ENCODE measurements at places on chromosomes 7 and 10.
A peak's percentile ranks its signal among the peaks of the same experiment; 100 is the strongest.

DNA sequence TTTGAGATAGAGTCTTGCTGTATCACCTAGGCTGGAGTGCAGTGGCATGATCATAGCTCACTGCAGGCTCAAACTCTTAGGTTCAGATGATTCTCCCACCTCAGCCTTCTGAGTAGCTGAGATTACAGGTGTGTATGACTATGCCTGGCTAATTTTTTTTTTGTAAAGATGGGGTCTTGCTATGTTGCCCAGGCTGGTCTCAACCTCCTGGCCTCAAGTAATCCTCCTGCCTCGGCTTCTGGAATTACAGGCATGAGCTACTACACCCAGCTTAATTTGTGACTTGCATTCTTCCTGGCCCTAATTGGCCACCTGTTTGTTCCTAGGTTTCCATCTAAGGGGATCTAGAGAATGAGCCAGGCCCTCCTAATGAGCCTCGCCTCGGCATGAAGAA lies 9.3 kb downstream of the ARHGAP22 start:
- DNase-seq: no peak

GRCh38 chr7:74253835-74254128 lies 417 bp downstream of the RFC2 start:
- no peak for DNase-seq

- no peak for DNase-seq
Observed at GRCh38 chr10:1157615-1157933, 101.4 kb downstream of the WDR37 start.

- no peak for DNase-seq
Observed at GRCh38 chr10:100576282-100576635, 40.5 kb downstream of the HIF1AN start.

GRCh38 chr10:1209355-1209979 lies 153.3 kb downstream of the WDR37 start:
- DNase-seq: no peak

- DNase-seq: no peak
Observed at GRCh38 chr7:26055241-26055640, 96.8 kb upstream of the NFE2L3 start.

GRCh38 chr10:116237260-116237659 lies 35.7 kb downstream of the GFRA1 start:
- peak; percentile 18 for DNase-seq

GRCh38 chr10:59143544-59143943 lies 32.9 kb upstream of the PHYHIPL start:
- DNase-seq: no peak

DNA sequence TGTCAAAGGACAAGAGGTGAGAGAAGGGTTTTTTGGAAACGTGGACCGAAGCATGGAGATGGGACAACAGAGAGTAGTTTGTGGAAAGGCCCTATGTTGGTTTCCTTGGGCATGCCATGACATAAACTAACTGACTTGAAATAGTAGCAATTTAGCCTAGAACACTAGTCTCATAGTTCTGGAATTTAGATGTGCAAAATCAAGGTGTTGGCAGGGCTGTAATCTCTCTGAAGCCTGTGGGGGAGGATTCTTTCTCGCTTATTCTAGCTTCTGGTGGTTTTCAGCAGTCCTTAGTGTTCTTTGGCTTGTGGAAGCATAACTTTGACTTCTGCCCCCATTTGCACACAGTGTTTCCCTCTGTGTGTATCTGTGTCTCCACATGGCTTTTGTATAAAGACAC lies 283.4 kb downstream of the GFRA1 start:
- no peak for DNase-seq

GRCh38 chr10:27490807-27491206 lies 13.3 kb upstream of the RAB18 start:
- no peak for DNase-seq

- DNase-seq: no peak
Observed at GRCh38 chr10:58994226-58995057, 182.0 kb upstream of the PHYHIPL start.

DNA sequence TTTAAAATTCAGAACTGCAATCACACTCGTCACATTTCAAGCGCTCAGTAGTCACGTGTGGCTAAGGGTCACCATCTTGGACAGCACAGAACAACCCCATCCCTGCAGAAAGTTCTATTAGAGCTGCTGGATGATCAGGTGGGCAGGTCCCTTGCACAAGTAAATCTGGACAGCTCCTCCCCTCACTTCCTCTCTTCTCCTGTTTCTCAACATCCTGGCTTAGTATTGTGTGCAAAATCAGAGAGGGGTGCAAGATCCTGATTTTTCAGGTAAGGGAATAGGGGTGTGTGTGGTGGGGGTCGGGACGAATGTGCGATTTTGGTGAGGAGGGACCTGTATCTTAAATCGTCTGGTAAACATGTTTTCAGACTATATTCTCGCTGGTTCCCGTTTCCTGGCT lies at the start of gene GIMAP4:
Gene GIMAP4 (plus strand): TSS at position 222 of the 400 bp plus-strand sequence. CDS start 2,512 bp downstream, outside the sequence.
- no peak for DNase-seq

GRCh38 chr7:56007891-56008290 lies 43.4 kb downstream of the PSPH start:
- DNase-seq: no peak

DNA sequence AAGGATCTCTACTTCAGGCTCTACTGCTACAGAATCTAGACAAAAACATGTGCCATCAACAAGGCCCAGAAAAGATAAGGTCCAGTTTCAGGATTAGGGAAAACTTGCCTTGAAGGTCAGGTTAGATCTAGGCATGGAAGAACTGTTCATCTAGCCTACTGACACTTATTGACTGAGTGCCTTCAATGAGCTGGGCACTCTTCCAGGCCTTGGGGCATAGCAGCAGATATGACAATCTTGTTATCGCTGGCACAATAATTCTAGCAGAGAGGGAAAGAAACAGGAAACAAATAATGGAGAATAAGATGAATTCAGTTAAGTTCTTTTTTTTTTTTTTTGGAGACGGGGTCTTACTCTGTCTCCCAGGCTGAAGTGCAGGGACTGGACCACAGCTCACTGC lies 71.6 kb downstream of the ADCYAP1R1 start:
- DNase-seq: no peak

DNA sequence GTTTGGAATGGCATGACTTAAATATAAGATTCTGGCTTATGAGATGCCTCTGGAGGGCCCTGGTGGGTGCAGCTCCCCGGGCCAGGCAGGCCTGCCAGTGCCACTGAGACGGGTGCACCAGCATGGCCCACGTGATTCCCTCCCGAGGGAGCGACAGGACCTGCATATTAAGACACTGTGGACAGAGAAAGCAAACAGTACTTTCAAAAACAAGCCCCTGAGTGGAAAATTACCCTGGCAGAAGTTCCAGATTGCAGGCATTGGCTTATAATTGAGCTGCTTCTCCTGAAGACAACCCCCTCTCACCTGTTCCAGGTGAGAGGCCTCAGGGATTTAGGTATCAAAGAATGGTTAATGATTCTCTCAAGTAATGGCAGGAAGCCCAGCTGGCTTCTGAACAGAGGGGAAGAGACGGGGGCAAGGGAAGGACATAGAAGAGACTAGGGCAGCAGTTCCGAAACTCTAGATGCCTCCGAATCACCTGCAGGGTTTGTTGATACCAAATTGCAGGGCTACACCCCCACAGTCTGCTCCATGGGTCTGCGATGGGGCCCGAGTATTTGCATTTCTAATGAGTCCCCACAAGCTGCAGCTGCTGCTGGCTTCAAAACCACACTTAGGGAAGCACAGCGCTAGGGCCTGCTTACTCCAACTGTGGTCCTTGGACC lies 66.0 kb upstream of the DOCK1 start:
- peak; percentile 78 for DNase-seq

DNA sequence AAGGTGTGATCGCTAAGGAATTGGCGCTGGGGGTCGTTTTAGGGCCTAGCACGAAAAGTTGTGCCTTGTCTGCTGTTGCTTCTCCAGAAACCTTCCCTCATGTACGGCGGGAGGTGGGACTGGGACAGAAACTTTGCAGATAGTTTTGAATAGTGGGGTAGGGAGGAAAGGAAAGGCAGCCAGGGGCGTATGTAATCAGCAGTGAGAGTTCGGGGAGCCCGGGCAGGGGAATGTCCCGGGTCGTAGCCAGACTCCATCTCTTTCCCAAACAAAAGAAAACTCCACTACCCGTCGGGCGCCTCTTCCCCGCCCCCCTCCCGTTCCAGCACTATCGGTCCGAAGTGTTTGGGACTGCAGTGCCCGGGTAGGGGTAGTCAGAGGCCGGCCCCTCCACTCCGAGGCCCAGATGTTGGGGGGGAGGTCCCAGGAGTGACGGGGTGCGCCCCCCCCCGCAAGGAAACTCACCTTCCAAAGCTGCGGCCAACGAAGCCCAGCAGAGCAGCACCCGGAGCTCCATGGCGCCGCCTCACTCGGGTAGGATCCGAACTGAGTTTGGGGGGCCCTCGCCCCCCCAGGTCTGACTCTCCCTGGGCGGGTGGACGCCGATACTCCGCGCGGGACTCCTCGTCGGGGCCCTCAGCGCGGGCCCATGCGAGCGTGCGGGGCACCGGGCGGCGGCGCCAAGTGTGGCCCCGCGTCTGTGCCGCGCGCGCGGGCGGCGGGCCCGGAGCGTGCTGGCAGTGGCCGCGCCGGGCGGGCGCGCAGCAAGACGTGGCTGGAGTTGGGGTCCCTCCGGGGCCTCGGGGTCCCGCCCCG lies 601 bp downstream of the EPHB4 start:
- DNase-seq: peak; percentile 49

DNA sequence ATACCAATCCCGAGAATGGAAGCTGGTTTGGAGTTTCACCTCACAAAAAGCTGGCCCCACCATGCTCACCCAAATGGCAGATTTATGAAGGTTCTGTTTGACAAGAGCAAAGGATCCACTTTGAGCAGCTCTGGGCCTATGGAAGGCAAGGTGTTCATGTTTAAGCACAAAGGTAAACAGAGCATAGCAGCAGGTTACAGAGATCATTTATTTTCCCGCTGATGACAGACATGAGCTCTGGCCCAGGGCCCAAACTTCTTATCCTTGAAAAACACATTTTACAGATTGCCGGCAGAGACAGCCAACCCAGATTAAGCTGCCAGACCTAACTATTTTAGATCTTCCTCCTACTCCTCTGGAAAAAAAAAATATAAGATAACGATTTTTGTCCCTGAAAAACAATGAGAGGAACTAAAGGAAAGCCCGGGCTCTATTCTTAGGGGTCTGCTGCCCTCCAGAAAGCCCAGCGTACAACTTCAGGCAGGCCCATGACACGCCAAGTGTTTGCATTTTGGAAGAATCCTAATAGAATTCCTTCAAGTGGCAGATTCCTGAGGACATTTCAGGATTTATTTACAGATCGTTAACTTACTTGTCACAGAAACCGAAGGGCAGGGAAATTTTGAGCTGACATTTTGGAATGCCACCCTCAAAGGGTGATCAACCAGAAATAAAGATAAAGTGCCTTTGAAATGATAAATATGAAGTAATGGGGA lies 40.0 kb downstream of the SYPL1 start:
- DNase-seq: peak; percentile 88

- DNase-seq: no peak
Observed at GRCh38 chr7:16564909-16565426, 38.3 kb downstream of the LRRC72 start.

DNA sequence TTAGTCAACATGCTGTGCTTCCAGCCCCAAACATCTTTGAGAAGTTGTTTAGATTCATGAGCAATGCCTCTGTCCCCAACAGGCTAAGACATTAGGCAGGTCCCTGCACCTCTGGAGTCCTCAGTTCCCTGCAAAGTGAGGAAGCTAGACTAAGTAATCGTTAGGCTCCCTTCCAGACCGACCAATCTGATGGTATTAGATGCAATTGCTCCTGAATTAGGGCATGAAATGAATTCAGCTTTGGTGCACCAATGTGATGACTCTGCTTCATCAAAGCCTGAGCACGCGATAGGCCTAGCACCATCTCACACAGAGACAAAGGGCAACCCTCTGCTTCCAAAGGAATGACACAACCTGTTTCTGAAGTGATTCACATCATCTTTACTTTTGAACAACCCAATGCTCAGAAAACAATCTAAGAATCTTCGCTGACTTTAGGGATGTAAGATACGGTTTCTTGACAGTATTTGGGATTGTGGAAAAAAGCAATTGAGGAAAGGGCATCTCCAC lies 723 bp upstream of the TES start:
- DNase-seq: no peak

GRCh38 chr7:101668726-101669125 lies 39.6 kb upstream of the MYL10 start:
- no peak for DNase-seq

DNA sequence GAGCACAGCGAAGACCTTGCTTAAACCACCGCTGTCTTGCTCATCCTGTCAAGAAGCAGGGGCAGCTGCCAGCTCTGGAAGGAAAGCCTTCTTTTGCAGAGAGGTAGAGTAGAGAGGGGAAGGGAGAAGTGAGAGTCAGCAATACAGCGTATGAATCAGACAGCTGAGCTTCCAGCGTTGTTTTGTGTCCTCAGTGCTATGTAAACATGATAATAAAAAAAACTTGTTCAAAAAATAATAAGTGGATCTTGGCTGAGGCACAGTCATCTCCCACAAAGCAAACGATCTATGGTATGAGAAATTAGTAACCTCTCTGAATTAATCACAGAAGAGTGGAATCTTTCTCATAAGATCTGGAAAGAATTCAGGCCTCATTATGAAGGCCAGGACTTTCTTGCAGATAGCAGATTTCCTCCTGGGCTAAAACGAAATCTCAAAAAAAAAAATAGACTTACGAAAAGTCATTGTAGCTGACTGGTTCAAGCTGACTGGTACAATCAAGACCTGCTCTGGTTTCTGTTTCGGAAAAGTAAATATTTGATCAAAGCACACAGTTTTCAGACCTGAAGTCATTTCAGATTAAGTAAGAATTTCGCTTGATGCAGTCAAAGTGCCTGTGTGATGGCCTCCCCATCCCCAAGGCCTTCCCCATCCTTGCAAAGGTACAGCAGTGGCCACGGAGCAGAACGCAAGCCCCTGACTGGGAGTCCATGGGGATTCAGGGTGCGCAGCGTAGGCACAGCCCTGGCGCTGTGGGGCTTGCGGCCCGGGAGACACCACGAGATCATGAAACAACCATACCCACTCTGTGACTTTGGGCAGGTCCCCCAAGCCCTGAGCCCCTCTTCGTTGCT lies 29.4 kb downstream of the CHST15 start:
- peak; percentile 25 for DNase-seq

DNA sequence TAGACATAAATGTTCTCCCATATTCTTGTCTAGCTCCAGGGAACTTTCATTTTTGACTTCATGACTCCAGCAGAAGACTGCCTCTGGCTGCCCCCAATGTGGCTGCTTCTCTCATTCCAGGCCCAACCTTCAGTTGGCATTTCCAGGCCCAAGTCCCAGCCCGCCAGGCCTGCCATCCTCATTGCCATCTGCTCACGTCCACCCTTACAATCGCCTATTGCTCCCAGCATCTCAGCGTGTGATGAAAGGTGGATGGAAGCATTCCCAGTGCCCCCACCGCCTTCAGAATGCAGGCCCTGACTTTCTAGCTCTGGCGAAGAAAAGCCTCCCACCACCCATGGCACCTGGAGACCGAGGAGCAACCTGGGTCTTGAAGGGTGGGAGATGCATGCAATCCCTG lies 132.1 kb upstream of the LANCL2 start:
- no peak for DNase-seq

- no peak for DNase-seq
Observed at GRCh38 chr10:109374215-109374614, 549.1 kb downstream of the XPNPEP1 start.

GRCh38 chr7:94701555-94701973 lies 45.6 kb upstream of the SGCE start:
- no peak for DNase-seq
